Activated T-helper 1 cell treated with Interleukin-2 at 50 U/mL for 16 hours (primary cell): ENCODE measurements at places on chromosomes 16 and 17.

DNA sequence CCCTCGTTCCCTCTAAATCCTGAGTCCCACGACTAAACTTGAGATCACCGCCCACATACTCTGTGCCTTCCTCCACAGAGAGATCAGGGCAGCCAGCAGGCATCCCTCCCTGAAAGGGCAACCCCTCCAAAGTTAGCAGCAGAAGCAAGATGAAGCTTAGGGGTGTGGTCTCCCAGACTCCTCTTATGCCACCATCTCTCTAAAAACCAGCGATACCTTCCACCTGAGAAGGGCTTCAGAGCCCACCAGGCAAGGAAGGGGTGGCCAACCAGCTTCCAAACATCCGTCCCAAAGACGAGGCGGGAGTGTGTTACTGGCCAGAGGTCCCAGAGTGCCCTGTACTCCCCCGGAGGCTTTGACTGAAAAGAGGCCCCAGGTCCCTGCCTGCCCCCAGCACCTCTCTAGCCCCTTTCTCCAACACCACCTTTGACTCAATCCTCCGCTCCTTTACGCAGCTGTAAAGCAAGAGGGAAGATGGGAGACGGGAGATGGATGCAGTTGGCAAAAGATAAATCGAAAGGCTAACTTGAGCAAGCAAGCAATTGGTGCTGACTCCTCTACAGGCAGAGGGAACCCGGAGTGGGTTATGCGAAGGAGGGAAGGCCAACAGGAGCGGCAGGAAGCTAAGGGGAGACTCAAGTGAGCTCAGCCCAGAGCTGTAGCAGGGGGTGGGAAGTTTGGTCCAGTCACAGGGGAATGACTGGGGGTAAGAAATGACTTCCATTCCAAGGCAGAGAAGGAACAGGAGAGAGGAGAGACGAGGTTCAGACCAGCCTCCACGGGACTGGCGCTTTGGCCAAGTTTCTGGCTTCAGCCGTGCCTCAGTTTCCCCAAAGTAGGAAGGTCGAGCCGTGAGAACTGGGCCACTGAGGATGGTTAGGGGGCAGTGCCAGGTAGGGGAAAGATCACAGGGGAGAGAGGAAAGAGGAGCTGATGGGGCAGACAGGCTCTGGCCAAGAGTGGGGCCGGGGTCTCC, 1.0 kb downstream of the ST3GAL2 start:
- no peak for DNase-seq

DNA sequence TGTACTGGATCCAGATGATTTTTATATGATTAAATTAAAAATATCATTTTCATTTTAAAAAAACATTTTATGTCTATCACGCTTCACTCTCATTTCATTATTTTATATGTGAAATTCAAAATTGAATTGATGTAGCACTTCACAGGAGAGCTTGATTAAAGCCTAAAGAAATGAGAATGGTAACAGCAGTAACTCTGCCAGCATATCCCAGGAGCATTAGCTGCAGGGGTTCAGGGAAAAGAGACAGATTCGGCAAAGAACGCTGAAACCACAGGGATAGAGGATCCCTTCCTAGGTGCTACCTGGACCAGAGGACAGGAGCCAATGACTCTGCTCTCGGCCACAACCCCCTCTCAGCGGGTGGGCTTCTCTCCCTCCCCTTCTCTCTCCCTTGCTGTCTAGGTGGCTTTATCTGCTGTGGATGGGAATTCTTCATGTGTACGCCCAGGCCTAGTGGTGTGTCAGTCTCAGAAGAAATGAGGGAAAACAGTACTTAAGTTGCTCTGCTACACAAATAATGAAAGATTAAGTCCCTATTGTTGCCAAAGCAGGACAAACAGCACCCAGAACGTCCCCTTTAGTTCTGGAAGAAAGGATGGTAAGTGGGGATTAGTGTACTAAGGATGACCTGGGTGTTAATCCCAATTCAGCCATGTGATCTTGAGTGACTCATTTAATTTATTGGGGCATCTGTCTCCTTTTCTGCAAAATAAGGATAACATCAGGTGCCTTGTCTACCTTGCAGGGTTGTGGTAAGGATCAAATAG, 123.3 kb downstream of the CDK5R1 start:
- no peak for DNase-seq

GRCh38 chr17:17703140-17703919, 22.1 kb downstream of the RAI1 start:
- no peak for DNase-seq

GRCh38 chr17:4362141-4362540, 4.3 kb downstream of the UBE2G1 start:
- DNase-seq, result no peak

DNA sequence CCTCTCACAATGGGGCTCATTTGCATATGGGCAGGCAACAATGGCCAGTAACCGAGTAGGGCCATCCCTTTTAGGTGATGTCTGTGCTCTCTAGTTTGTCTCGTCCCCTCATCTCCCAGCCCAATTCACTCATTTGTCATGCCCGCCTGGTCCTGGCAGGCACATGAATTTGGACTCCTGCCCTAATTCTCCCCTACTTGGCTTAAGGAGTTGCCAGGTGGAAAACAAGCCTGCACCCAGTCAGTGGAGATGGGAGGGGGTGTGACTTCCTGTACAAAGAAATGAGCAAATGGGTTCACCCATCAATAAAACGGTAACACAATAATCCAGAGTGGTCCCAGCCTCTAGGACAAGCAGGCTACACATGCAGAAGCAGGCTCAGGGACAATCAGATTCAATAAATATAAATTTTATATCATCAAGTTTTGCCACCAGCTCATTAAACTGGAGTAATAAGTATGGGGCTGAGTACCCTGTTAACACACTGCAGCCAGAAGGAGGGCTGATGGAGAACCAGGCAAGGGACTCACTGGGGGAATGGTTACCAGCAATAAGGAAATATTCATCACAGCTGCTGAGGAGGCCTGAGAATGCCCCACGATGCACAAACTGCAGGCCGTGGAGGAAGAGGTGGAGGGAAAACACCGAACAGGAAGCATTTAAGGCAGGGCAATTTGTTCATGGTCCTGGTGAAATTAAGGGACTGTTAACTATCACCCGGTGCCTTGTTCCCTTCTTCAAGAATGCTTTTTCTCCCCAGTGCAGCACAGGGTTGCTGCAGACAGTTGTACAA, 84.4 kb upstream of the GPRC5B start:
- no peak for DNase-seq

DNA sequence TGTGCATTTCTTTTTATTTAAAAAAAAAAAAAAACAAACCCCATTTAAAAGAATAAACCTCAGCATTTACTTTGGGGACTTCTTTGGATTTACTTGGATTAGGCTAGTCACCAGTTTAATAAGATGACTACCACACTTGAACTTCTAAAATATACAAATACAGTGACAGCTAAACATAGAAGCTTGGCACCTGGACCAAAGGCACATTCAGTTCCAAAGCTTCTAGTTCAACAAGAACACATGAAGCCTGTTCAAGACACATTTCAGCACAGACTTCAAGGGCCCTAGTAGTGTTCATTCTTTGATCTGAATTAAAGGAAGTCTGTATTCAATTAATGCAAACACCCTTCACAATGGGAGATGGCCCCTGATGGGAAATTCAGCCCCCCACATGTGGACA, 11.6 kb upstream of the ROGDI start:
- no peak for DNase-seq

GRCh38 chr17:28492352-28493310, 13.5 kb upstream of the FOXN1 start:
- no peak for DNase-seq

GRCh38 chr16:85364323-85365040, 248.6 kb upstream of the GSE1 start:
- DNase-seq, result no peak

DNA sequence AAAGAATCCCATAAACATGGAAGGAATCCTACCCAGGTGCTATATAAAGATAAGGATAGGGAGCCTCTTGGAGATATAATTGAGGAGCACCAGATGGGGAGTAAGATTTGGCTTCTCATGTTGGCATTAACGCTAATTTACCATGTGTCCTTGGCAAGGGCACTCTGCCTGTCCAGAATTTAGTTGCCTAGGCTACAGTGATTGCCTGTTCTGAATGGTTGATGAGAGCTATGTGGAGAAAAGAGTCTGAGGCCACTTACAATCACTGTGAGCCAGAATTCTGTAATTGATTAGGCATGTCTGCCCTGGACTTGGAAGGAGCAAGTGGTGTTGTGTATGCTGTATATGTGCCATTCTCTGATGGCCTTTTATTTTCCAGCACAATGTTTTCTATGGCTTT, 1101.2 kb upstream of the RBFOX1 start:
- DNase-seq, result no peak

DNA sequence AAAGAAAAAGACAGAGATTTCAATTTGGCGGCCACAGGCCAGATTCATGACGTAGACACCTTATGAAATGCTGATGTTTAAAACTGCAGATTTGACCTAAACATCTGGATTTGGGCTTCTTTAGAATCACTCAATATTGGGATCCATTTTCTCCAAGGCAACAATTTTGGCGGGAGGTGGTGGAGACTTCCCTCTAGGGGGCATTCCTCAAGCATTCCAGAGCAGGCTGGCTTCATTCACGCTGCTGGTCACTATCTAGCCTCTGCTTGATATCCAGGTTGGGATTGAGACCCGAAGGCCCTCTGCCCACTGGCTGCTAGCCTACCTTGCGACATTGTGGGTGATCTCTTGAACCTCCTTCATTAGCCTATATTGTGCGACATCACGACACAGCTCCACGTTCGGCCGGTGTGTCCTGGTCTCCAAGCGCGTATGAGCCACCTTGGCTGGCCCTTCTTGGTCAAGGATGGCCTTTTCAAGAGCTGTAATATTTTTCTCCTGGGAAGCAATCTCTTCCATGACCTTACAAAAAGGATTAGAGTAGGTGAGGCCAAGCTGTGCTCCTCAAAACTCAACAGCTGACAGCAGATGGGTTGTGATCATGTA, 24.5 kb downstream of the FBXO39 start:
- DNase-seq, result no peak

DNA sequence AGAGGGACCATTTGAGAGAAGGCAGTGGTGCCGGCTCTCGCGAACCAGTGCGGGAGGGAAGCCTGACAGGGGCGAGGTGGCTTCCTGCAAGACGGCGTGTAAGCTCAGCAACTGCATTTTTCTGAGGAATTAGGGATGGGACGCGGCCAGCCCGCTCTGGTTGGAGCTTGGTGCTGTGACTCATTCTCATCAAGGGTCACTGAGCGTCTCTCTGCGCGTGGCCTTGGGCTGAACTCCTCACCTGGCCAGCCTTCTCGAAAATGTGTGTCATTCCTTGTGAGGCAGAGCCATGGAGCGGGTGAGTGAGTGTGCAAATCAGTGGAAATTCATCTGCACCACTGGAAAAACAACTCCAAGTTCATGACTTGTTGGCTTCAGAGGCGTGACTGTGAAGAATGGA, 52.8 kb downstream of the NTN1 start:
- DNase-seq, result no peak

DNA sequence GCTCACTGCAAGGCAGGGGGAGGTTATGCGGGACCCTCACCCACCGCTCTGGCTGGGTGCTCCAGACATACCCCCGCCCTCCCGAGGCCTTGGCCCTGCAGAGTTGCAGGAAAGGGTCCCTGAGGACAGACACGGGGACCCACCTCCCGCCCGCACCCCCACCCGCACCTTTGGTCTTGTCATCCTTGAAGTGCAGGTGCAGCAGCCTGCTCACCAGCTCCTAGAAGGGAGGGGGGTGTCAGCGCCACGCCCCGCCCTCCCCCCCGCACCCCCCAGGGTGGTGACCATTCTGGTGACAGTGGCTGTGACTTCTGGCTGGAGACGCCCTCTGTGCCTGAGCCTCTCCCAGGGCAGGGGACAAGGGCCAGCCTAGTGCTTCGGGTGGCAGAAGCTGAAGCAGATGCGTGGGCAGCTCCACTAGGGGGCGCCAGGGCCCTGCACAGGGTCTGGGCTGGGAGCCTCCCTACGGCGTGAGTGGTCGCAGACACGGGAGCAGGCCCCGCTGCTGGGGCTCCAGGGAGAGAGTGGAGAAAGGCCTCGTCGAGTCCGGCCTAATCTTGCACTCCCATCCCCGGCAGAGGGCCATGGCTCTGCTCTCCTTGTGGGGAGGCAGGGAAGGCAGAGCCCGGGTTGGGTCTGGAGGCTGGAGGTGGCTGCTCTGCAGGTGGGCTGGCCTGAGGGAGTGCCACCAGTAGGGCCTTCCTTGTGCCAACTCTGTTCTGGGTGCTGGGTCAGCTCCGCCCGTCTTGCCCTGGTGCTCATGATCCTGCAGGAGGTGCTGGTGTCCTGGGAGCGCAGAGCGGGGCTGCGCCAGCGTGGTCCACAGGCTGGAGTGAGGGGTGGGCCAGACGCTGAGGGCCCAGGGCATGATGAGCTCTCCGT, 2.7 kb downstream of the CENPX start:
- peak; percentile 41 for DNase-seq

DNA sequence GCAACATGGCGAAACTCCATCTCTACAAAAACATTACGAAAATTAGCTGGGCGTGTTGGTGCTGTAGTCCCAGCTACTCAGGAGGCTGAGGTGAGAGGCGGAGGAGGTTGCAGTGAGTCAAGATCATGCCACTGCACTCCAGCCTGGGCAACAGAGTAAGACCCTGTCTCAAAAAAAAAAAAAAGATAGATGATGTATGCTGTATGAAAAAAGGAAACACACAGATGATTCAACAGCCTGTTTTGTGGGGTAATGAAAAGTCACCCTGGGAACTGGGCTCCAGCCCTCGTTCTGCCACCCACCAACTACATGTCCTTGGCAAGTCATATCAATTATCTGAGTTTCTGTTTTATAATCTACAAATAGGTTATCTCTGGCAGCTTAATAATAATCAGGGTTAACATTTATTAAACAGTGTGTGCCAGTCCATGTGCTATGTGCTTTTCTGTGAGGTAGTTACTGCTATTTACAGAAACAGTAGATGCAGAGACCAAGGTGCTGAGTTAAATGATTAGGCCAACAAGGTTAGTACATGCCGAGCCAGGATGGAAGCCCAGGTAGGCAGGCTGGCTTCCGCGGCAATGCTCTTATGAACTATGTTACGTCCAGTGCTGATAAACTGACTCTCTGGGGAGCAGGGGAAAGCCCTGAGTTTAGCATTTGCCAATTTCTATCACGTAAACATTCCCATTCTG, 1.1 kb downstream of the G6PC1 start:
- DNase-seq, result no peak

- DNase-seq, result no peak
Measured at GRCh38 chr16:90010676-90011507, 8.4 kb downstream of the DBNDD1 start.

GRCh38 chr17:63171428-63172393, 205.7 kb downstream of the TANC2 start:
- DNase-seq, result no peak

GRCh38 chr17:69523244-69523861, 108.9 kb downstream of the MAP2K6 start:
- DNase-seq, result no peak

- DNase-seq, result no peak
Measured at GRCh38 chr16:85441189-85441889, 171.8 kb upstream of the GSE1 start.

- no peak for DNase-seq
Measured at GRCh38 chr16:19780321-19780720, 62.2 kb downstream of the IQCK start.

GRCh38 chr17:17840751-17841591, 4.2 kb upstream of the SREBF1 start:
- no peak for DNase-seq

- no peak for DNase-seq
Measured at GRCh38 chr16:77960766-77961165, 61.6 kb upstream of the CLEC3A start.

- DNase-seq, result no peak
Measured at GRCh38 chr16:77062878-77063675, 127.9 kb upstream of the MON1B start.
